ENCODE measurements at places on chromosomes 3 and 15.

DNA sequence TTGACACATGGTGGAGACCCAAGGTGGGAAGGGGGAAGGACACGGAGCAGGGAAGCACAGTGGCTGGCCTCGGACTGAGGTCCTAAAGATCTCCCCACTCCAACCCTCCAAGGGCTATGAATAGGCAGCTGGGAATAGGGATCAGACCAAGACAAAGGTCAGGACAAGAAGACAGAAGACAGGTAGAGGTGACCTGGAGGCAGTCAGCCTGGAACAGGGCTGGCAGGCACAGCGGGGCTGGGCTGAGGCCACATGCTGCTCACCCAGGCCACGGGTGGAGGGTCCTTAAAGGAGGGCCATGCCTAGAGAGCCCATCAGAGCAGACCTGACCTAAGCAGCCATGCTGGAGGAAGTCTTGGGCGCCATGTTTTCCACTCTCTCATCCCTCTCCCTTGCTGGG, 2.7 kb upstream of the PLA2G4D start:
- no peak for DNase-seq

DNA sequence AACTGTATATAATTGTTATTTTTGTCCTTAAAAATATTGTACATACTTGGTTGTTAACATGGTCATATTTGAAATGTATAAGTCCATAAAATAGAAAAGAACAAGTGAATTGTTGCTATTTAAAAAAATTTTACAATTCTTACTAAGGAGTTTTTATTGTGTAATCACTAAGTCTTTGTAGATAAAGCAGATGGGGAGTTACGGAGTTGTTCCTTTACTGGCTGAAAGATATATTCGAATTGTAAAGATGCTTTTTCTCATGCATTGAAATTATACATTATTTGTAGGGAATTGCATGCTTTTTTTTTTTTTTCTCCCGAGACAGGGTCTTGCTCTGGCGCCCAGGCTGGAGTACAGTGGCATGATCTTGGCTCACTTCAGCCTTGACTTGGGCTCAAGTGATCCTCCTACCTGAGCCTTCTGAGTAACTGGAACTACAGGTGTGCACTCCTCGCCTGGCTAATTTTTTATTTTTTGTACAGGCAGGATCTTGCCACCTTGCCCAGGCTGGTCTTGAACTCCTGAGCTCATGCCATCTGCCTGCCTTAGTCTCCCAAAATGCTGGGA, 10.7 kb downstream of the NFKBIZ start:
- no peak for DNase-seq

GRCh38 chr15:69973102-69973714, 124.5 kb downstream of the TLE3 start:
- no peak for DNase-seq

- no peak for DNase-seq
Measured at GRCh38 chr15:49908933-49909295, 210.1 kb downstream of the ATP8B4 start.

DNA sequence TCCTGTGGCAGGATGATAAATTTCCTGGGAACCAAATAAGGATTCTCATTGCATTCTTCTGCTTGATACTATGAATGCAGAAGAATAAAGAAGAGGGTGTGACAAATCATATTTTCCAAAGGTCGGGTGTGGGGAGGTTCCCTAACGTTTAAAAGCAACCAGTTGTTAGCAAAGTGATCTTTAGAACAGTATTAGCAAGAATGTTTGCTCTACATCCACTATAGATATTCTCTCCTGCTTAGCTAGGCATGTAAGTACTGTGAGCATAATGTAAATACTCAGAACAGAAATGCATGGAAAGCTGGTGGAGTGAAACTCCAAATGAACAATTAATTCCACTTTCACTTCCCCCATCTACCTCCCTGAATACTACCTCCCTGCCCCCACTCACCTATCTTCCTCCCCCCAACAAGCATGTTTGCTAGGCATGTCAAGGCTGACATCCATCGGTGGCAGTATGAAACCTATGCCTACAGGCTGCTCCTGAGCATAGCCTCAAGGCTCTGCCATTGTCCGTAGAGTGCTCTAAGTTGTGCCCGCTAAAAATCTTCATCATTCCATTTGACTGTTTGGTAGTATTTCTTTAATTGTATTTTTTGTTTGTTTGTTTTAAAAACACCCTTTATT, 329.7 kb downstream of the TIGIT start:
- DNase-seq: no peak

DNA sequence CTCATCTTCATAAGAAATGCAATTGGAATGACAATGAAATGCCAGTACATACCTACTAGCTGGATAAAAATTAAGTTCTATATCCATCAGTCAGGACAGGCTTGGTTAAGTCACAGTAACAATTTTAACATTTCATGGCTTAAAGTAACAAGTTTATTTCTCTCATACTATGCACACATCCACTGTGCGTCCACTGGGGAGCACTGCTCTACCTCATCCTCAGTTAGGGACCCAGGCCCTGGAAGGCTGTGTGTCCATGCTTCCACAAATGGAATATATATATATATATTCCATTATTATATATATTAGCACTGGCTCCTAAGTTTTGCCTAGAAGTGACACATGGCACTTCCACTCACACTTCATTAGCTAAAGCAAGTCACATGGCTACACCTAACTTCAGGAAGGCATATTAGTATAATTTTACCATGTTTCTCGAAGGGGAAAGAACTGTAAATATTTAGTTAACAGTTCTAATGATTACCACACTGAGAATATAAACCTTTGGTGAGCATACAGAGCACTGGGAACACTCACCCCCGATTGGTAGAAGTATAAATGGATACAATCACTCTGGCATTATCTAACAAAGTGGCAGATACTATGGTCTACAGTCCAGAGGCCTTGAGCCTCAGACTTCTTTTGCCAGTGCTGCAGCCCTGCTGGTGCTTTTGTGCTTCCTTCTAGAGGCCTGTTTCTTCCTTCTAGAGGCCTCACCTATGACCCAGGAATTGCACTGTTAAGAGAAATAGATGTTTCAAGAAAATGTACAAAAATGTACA, 28.6 kb downstream of the AP3S2 start:
- DNase-seq: no peak

Data from left forelimb (tissue), 1 donor.